ENCODE measurements at places on chromosomes 6 and 20.

DNA sequence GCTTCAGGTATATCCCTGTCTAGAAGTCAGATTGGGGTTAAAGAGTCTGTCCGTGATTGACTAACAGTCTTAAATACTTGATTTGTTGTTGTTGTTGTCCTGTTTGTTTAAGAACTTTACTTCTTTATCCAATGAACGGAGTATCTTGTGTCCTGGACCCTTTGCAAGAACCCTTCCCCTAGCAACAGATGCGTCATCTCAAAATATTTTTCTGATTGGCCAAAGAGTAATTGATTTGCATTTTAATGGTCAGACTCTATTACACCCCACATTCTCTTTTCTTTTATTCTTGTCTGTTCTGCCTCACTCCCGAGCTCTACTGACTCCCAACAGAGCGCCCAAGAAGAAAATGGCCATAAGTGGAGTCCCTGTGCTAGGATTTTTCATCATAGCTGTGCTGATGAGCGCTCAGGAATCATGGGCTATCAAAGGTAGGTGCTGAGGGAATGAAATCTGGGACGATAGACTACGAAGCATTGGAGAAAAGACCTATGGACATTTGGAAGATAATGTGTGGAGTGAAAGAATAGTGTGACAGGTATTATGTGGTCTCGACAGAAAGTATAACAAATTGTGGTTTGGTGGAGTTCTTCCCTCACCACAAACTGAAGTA lies at the start of gene HLA-DRA:
Gene HLA-DRA (plus strand): TSS at position 286 of the 613 bp plus-strand sequence. CDS start 64 bp downstream, at position 350.
- DNase-seq = peak; percentile 88

DNA sequence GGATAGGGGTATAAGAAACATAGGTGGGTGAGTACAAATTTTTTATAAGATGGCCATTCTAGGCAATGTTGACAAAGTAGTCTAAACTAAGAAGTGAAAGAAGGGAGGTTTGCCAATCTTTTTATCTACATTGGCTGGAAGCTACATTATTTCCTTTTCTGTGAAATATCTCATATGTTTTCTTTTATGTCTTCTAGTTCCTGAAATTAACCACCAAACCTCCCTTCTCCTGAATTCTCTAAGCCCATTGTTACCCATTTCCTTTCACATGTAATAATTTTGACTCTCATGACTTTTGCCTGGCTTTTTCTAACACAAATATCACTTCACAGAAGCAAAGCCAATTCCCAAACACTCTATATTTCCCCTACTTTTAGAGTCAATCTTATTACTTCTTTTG lies 496.2 kb upstream of the JAG1 start:
- no peak for DNase-seq

DNA sequence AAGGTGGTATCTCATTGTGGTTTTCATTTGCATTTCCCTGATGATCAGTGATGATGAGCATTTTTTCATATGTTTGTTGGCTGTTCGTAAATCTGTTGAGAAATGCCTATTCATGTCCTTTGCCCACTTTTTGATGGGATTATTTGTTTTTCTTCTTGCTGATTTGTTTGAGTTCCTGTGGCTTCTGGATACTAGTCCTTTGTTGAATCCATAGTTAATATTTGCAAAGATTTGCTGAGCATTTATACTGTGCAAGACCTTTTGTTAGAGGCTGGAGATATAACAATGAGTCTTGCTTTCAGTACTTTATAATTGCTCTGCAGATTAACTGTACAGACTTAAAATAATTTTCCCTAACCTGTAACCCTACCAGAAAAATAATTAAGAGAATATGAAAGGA lies 35.6 kb downstream of the PDE7B start:
- no peak for DNase-seq

DNA sequence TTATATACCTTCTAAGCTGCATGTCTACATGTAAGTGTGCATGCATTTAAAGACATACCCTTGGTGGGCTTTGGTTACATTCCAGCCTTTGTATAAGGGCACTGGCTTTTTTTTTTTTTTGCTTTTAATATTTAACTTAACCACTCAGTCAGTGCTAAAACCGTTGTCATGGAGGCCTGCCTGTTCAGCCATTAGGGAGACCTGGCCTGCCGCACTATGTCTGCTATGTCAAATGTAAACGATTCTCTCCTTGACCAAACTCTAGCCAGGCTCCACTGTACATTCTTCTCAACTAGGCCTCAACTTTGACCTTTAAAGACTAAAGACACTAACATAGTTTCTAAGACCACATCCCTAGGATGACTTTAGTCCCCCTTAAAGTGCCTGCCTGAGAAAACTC lies 48.7 kb upstream of the BTN3A2 start:
- no peak for DNase-seq

GRCh38 chr6:134436281-134436815 lies 118.4 kb upstream of the SGK1 start:
- no peak for DNase-seq

DNA sequence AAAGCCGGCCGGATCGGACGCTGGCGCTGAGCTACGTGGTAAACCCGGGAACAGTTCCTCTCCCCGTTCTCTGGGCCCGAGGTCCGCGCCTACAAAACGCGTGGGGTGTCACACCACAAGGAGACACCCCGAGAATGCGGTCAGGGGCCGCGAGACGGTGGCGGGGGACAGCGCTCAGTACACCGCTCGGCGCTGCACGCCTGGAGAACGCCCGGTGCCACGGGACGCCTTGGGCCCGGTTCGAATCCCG lies 670 bp downstream of the NCOA5 start:
- no peak for DNase-seq

GRCh38 chr6:26457264-26457805 lies 420 bp upstream of the BTN2A1 start:
- no peak for DNase-seq

GRCh38 chr6:168032005-168032760 lies 34.7 kb downstream of the KIF25 start:
- DNase-seq = no peak

DNA sequence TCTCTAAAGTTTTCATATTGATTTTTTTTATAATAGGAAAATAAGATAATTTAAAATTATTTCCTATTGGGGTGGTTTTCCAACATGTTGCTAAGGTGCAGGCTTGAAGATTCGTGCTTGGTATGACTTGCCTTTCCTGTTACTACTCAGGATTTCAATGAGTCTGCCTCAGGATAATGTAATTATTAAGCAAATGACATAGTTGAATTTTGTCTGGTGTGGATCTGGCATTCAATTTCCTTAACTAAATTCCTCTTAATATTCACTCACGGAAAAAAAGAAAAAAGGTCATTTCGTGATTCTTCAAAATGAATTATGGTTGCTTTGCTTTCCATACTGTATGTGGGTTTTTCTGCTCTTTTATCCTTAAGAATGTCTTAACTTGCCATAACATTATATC lies 9.3 kb upstream of the FILIP1 start:
- DNase-seq = no peak

DNA sequence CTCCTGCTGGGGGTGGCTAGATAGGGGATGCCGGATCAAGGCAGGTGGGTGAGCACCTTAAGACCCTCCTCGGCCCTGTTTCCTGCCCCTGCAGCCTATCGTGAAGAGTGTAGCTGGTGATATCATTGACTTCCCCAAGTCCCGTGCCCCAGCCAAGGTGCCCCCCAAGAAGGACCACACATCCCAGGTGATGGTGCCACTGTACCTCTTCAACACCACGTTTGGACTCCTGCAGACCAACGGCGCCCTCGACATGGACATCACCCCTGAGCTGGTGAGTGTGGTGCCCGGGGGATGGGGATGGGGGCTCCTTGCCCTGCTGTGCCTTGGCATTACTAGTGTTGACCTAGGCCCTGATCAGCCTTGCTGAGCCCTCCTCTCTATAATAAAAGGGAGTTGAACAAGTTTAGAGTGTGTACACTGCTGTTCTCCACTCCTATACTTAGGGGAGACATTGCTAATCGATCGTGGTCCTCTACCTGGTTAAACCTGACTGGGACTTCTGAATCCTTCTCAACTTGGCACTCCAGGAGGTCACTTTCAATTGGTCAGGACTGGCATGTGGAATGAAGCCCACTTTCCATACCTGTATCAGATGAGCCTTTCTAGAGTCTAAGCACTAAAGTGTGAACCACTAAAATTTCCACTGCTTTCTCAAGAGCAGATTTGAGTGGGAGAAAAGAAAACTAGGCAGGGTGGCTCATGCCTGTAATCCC lies 11.0 kb downstream of the BPIFB3 start:
- no peak for DNase-seq

DNA sequence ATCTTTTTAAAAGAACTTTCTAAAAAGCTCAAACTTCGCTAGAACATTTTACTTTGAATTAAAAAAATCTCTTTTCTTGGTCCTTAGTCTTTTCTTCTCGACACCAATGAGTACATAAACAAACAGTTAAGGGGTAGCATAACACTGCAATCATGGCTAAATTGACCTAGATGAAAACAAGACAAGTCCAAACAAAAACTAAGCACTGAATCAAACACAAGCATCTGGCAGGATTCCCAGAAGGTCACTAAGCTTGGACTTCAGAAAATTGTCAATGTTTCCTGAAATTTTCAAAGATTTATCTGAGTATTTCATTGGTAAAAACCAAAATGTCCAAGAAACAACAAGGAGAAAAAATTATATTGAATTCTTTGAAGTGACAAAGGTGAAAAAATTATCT lies 5.0 kb downstream of the COL21A1 start:
- DNase-seq = no peak

- no peak for DNase-seq
Observed at GRCh38 chr6:128443553-128443952, 76.8 kb downstream of the PTPRK start.

DNA sequence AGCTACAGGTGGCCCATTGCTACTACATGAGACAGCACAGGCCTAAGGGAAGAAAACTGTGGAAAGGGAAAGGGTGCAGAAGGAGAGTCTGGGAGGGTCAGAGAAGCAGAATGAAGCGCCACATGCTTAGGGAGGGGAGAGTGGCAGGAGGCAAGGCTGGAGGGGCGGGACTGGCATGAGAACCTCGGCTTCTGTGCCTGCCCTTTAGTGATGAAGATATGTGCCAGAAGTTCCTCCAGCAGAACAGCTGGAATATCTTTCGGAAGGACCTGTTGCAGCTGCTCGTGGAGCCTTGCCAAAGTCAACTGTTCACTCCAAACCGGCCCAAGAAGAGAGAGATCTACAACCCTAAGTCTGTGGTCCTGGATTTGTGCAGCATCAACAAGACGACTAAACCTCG lies 61.8 kb downstream of the CNBD2 start:
- DNase-seq = no peak

- DNase-seq = no peak
Observed at GRCh38 chr20:62120365-62120762, 1.9 kb upstream of the LSM14B start.

DNA sequence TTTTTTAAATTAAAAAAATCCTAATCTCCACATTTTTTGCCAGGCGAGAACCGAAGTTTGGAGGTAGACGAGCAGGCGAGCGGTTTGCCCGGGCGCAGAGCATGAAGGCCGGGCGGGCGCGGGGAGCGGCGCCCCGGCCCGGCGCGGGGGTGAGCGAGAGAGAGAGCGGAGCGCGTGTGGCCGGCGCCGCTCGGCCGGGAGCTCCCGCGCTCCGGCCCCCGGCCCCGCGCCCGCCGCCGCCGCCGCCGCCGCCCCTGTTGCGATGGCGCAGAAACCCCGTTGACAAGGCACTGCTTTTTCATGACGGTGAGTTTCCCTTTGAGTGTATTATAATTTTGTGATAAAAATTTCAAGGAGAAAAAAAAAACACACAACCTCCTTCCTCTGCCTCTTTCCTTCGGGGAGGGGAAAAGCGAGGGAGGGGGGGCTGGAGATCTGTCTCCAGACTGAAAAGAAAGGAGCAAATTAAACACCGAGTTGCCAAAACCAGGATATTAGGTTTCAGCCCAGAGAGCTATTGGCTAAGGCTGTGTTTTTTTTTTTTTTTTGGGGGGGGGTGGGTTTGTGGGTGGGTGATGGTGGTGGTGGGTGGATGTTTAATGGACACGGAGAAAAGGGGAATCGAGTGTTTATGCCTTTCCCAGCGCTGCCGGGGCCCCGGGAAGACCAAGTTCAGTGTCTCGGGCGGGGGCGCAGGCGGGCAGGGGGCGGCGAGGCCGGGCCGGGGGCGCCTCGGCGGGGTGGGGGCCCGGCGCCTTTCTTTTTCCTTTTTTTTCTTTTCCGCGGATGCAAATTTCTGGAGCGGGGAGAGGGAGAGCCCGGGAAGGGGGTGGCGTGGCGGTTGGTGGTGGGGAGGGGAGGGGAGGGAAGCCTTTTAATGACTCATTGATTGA lies at the start of gene BICRAL:
Gene BICRAL (plus strand): TSS at position 257 of the 893 bp plus-strand sequence. CDS start 39,971 bp downstream, outside the sequence.
- peak; percentile 81 for DNase-seq

DNA sequence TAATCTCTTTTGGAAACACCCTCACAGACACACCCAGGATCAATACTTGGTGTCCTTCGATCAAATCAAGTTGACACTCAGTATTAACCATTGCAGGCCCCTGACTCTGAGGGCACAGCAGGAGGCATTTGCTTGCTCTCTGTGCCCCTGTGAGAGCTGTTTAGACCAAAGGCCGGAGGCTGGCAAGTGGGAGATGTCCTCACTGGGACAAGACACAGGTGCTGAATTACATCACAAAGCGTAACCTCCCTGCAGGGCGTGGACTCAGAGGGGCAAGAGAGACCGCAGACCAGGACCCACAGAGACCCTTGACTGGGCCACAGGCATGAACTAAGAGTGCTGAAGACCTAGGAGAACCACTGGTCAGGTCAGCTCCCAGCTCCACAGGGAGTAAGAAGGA lies at the start of gene CST8:
Gene CST8 (plus strand): TSS at position 301 of the 400 bp plus-strand sequence. CDS start 551 bp downstream, outside the sequence.
- DNase-seq = no peak

- DNase-seq = peak; percentile 74
Observed at GRCh38 chr6:119129148-119129967, 50.9 kb upstream of the FAM184A start.

DNA sequence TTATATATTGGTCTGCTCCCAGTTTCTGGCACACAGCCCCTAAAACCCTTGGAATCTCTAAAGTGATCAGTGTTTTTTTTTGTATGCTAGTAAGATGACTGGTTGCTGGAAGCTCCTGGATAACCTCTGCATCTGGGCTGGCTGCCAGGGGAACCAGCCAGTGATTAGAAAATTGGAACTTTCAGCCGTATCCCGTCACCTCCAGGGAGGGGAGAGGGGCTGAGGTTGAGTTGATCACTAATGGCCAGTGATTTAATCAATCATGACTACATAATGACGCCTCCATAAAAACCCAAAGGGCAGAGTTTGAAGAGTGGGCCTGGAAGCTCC lies 48.0 kb upstream of the NOP56 start:
- no peak for DNase-seq

DNA sequence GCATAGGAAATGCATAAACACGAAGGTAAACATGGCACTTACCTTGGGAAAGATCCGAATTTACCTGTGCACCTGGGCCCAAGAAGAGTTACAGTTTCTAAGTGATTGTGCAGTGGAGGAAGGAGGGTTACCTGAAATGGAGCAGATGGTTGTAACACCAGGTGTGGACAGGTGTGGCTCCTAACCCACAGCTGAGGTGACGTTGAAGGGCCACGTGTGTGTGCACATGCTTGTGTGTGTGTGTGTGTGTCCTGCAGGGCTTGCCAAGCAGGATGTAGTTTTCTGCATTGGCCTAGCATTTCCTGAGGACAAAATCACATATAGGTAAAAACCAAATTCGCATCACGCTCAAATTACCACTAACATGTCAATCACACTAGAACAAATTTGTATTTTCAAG lies 240.8 kb downstream of the ANKRD60 start:
- no peak for DNase-seq
